Right lung (tissue), 10 donors: ENCODE measurements at places on chromosomes 2 and 18. TPM values are rescaled to one million over a fixed set of nuclear protein-coding genes. Genes with fewer than 3 reads are reported as not detected.

DNA sequence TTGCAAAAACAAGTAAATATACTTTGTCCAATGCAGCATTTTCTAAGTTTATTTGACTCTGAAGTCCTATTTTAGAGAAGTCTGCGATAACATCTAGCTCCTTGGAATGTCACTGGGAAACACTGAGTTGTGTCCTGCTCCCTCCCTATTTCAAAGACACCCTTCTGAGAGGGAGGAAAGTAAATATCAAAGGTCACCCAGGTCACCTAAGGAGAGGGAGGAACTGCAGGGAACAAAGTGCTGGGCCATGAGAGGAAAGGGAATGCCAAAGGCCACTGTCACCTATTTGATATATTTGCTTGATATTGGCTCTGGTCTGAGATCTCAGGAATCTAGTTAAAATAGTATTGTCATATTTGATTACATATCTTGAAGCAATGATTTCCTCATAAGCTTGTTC lies 201.3 kb downstream of the GCA start:
- no peak for DNase-seq

- DNase-seq, result no peak
Measured at GRCh38 chr2:177328056-177328455, 63.5 kb upstream of the NFE2L2 start.

- no peak for DNase-seq
Measured at GRCh38 chr18:23971666-23972230, 42.8 kb upstream of the TTC39C start.

GRCh38 chr2:240499309-240500301 lies 58.2 kb downstream of the ANKMY1 start:
- DNase-seq, result no peak

SPIRE1 gene
- polyA plus RNA-seq, result 13.1 TPM

AQP12B gene
- not detected for polyA plus RNA-seq

C2orf80 gene
- not detected for polyA plus RNA-seq
